ENCODE measurements at places on chromosomes 5 and 9. TPM values are rescaled to one million over a fixed set of nuclear protein-coding genes. Genes with fewer than 3 reads are reported as not detected.

GRIA1 gene
- not detected for total RNA-seq

GRCh38 chr5:65172486-65173129 is 309.1 kb downstream of the ADAMTS6 start:
- DNase-seq = no peak

DNA sequence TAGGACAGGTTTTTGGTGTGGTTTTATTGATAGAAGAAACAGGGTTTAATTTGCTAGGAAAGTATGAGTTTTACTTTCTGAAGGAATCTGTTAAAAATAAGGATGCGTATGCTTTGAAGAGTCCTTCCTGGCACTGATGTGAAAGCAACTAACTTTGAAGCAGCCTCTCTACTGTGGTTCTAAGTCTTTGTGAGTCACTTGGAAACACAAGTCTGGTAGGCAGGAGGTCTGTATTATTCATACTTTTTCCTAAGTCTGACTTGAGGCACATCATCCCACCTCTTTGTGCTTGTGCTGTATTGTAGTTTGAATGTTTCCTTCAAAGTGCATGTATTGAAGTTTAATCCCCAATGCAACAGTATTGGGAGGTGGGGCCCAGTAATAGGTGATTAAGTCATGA is 129.0 kb downstream of the TAF11L14 start:
- DNase-seq = no peak

DNA sequence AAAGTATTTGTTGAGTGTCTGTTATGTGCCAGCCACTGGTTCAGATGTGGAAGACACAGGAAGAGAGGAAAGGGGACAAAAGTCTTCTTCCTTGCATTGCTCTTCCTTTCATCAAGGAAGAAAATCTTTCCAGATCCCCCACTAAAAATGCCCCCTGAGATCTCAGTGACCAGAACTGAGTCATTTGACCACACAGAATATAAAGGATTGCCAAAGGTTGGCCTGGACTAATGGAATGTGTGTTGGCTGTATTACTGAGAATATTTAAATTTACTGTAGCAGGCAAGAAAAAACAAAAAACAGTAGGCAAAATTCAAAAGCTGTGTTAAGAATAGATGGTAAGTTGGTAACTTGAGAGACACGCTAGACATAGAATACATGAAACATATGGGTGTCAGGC is 10.0 kb upstream of the SEPTIN8 start:
- DNase-seq = no peak

GRCh38 chr5:31113666-31114350 is 79.7 kb upstream of the CDH6 start:
- DNase-seq = no peak

GRCh38 chr9:87497080-87497603 is 525 bp upstream of the DAPK1 start:
- DNase-seq = no peak

- no peak for DNase-seq
Observed at GRCh38 chr5:4875942-4876341, 264.2 kb upstream of the ADAMTS16 start.

GRCh38 chr5:20959347-20959746 is 971.3 kb upstream of the CDH18 start:
- no peak for DNase-seq

DNA sequence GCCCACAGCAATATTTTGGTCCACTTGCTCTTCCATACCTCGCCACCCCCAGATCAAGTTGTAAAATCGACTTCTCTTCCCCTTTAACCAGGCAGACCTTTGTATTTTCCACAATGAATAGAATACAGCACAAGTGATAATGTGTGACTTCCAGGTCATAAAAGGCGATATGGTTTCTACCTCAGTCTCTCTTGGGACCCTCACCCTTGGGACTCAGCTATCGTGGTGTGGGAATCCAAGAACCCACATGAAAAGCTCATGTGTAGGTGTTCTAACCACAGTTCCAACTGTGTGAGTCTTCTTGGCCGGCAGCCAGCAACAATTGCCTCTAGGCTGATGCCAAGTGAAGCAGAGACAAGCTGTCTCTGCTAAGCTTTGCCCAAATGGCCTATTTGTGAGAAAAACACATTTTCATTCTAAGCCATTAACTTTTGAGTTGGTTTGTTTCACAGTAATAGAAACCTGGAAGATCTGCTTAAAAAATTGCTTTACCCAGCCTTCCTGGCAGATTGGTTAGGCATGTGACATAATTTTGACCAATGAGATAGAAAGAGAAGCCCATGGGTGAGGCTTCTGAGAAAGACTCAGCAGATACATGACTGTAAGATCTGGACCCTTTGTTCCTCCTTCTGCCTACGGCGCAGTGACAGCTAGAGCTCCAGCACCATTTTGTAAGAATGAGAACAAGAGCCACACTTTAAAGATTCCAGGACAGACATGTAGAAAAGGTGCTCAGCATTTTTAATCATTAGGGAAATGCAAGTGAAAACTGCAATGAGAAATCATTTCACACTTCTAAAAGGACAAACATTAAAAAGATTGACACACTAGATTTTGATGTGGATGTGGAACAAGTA is 18.3 kb upstream of the MLLT3 start:
- no peak for DNase-seq

- DNase-seq = no peak
Observed at GRCh38 chr9:121750259-121750714, 98.9 kb downstream of the DAB2IP start.

DNA sequence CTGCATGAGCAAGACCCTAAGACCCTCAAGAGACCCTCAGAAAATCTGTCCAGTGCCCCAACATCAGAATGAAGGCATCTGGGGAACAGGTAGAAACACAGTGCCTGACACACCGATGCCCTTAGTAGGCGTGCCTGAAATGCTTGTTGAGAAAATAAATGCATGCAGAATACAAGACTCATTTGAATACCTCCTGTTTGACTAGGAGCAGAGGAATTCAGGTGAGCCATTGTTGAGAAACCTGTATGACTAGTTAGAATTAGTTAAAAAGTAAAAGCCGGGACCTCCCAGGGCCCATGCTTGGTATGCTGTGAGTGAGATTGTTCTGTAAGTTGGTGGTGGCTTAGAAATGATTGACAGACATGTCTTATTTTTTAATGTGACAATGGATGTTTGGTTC is 55.0 kb downstream of the WWC1 start:
- peak; percentile 79 for DNase-seq

ZNF189 gene
- total RNA-seq = 17.3 TPM

GRCh38 chr5:67283988-67284487 is 87.4 kb upstream of the CD180 start:
- DNase-seq = no peak

- DNase-seq = no peak
Observed at GRCh38 chr5:138585157-138585556, 10.0 kb upstream of the HSPA9 start.

DNA sequence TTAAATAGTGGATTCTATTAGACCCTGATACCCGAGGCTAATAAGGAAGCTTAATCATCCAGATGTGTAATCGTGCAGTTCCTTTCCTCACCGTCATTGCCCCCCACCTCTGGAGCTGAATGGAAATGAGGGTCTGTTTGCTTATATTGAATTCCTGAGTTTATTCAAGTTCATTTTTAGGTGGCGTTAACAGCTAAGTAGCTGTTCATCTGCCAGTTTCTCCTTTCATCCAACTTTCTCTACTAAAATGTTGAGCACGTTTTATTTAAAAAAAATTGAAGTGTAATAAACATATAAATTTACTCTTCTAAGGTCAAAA is 291.0 kb downstream of the DOCK8 start:
- no peak for DNase-seq

GRCh38 chr9:109101202-109101595 is 18.5 kb downstream of the TMEM245 start:
- DNase-seq = no peak

DNA sequence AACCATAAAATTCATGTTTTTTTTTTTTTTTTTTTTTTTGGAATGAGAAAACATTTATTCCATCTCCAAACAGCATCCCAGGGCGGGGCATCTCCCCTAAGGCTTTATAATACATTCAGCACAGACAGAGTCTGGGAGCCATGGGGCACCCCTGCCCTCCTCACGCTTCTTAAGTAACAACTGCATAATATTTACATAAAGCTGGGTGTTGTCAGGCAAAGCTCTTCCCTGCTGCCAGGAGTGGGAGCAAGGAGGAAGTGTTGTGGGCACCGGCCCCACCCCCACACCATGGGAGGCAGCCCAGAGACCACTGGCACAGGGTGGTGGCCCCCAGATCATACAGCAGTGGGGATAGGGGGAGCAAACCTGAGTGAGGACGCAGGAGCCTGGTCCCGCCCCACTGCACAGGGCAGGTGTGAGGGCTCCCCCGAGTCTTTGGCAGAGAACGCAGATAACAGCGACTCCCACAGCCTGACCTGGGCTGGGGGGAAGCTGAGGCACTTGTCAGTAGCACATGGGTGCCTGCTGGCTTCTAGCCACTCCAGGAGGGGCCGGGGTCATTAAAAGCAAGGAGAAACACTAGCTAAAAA is 86.1 kb upstream of the CEP78 start:
- no peak for DNase-seq

NUTM2G gene
- total RNA-seq = not detected

- DNase-seq = no peak
Observed at GRCh38 chr9:135995816-135996215, 34.6 kb upstream of the UBAC1 start.

DNA sequence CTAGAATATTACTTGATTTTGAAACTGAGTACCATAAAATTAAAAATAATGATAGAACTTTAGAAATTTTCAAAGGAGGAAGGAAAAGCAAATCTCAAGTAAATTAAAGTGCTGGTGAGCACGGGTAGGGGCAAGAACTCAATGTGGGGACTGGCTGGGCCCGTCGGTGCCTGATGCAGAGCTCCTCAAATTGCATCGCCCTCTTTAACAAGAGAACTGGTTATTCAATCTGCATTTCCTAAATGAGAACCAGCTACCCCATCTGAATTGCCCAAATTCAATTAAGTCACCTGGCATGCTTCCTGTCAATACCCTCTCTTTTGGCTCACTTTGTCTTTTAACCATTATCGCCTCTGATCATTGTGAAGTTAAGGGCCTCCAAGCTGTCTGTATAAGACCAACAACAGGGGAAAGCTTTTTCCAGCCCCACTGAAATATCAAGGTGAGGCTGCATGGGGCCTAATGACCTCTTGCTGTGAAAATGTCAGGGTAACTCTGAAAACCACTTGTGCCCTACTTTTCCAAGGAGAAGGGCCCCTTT is 316.7 kb downstream of the SLIT3 start:
- no peak for DNase-seq

DNA sequence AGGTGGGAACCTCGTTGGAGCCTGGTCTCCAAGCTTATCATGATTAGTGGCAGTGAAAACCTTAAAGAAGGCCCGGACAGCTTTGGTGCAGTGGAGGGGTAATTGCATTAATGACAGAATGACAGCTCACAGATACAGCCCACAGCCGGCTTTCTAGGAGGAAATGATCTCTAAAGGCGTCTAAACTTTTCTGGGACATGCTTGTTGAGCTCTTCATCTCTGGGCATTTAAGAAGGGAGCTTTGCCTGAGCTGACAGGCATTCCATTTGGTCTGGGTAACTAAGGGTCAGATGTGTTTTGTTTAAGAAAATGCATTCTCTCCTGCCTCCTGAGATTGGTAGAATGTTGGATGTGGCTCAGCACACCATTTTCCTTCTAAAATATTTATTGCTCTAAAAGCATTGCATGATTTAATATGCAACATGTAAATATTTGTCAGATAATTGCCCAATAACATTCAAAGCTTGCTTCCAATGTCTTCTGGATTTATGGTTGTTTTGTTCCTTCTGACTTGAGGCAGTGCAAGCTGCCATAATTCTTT is 4.0 kb downstream of the ANKRD33B start:
- no peak for DNase-seq

PCDHB8 gene
- total RNA-seq = not detected

PTPN3 gene
- 12.4 TPM for total RNA-seq

DNA sequence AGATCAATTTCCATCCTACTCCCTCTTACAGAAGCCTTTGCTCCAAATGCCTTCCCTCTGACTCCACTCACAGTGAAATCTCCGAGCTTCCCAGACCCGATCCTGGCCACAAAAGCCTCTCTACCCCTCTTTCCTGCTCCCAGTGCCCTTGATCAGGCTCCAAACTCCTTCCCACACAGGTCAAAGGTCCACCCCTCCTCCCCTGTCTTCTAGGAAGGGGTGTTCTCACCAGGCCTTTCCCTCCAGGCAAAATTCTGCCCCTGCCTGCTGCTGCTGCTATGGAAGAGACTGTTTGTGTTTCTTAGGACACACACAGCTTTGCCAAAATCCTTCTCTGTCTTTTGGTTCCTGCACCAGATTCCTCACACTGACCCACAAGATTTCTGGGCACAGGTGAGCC is 85.8 kb upstream of the ALDH1A1 start:
- peak; percentile 19 for DNase-seq

DNA sequence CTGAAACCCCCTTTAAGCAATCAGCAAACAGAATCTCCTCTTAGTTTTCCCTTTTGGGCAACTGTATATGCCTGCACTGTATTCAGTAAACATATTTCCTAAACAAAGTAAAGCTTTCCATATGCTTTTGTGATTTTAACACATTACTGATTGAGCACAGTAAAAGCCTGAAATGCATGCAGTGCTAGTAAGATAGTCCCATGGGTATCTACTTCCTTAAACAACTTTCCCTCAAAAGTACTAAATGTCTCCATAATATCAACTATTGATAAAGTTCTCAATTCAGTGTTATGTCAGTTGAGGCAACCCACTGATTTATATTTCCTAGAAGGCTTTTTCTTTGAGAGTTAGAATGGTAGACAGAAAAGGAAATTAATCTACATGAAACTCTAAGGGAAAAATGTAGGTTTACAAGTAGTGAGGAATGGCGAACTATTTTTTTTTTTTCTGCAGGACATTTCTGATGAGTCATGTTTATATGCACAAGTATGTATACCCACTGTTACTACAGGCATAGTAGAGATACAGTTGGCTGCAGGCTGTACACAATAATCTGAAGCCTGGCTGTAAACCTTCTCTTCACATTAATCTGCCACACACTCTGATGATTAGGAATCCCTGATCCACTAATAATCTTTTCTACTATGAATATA is 31.2 kb upstream of the CEP120 start:
- no peak for DNase-seq

- no peak for DNase-seq
Observed at GRCh38 chr9:137492464-137493363, 33.6 kb upstream of the NSMF start.

CCNO gene
- 3.9 TPM for total RNA-seq

DNA sequence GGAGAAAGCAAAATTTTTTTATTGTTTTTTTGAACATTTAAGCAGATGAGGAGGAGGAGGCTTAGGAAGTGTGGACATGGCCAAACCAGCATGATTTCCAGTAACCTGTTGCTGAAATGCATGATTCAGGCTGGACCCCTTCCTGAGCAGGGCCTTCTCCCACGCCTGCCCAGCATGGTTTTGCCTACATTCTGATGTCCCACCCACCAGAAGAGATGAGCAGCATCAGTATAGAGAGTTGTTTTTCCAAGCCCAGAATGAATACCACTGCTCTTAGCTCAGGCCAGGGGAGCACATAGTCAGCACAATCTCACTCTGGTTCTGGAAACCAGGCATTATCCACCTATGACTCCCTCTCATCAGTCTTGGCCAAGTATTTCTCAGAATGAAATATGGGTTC is 90.1 kb downstream of the PAPPA start:
- no peak for DNase-seq

GRCh38 chr5:79742549-79743136 is 53.0 kb downstream of the CMYA5 start:
- no peak for DNase-seq

MEIKIN gene
- not detected for total RNA-seq

GRCh38 chr5:53368516-53368915 is 111.9 kb upstream of the FST start:
- DNase-seq = no peak
